AG04450 (cell line): ENCODE measurements at places on chromosomes 2 and 18.
A peak's percentile ranks its signal among the peaks of the same experiment; 100 is the strongest.

GRCh38 chr18:48531082-48531403 lies 7.8 kb upstream of the CTIF start:
- no peak for DNase-seq

GRCh38 chr2:202018950-202019349 lies 14.7 kb upstream of the FZD7 start:
- no peak for DNase-seq

DNA sequence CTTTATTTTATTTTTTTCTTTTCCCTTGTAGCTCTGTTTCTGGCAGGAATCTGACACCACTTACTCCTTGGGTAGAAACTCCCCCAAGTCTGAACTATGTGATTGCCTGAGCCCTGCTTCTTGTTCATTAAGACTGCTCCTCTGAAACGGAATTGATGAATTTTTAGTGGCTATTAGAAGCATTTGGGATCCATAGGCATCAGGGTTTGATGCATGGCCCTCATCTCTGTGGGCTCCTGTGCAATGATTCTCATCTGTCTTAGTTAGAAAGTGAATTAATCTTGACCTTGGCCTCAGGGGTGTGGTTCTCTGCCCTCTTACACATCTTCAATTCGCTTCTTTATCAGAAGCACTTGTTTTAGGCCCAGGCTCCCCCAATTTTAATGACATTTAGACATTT lies 31.0 kb upstream of the DARS1 start:
- no peak for DNase-seq

GRCh38 chr2:128602699-128603101 lies 284.0 kb upstream of the HS6ST1 start:
- DNase-seq: no peak

GRCh38 chr18:44556296-44556695 lies 124.4 kb upstream of the SETBP1 start:
- DNase-seq: no peak

GRCh38 chr2:16870491-16871076 lies 204.9 kb upstream of the CYRIA start:
- DNase-seq: no peak

DNA sequence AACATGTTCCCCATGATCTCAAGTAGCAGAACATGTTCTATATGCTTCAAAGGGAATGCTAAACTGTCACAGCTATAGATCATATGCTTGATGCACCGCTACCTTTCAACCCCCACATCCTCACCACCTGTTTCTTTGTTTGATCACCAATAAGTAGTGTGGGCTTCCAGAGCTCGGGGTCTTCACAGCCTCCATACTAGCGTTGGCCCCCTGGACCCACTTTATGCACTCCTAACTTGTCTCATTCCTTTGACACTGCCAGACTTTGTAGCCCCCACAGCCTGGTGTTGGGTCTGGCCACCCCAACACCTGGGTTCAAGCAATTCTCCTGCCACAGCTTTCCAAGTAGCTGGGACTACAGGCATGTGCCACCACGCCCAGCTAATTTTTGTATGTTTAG lies 11.6 kb upstream of the RBM44 start:
- no peak for DNase-seq

DNA sequence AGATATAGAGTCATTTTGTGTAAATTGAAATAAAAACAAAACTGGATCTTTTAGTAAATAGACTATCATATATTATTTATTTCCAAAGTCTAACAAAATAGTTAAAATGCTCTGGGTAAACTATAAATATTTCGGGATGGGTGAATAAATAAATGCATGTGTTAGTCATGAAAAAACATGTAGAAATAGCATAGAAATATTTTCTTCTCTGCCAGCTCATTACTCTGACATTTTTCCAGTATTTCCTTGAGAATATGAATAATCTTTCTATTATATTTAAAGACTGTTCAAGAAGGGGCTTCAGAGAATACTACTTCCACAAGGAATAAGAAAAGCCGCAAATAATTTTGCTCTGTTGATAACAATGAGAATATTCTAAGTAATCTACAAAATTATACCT lies 880.4 kb downstream of the TRIB2 start:
- DNase-seq: no peak

DNA sequence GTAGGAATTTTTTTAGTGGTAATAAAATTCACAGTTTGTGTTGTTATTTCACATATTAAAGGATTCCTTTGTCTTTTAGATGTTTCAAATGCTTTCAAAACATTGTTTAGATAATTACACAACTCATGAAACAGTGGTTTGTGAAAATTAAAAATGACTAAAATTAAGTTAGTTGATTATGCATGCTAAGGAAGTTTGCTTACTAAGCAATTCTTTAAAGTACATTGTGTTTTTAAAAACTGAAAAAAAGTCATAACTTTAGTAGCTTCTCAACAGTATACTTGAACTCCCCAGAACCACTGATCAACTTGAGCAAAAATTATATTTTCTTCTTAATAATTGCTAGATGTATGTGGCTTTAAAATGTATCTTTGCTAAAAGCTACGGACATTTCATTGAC lies 298.4 kb upstream of the MC4R start:
- DNase-seq: no peak

DNA sequence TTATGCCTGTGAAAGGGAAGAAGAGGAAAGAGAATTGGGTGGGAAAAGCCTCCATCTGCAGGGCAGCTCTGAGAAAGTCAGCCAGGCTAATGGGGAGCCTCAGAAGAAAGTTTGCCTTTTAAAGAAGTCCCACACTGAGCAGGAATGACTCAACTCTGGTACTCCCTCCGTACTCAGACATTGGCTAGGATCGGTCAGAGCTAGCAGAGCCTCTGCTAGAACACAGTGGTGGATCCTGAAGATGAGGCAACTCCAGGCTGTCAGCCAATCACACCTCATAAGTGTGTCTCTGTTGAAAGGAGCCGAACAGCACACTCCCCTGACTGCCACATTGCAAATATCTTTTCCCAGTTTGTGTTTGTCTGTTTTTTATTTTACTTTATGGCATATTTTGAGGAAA lies 96.9 kb downstream of the HNRNPLL start:
- peak; percentile 52 for DNase-seq

DNA sequence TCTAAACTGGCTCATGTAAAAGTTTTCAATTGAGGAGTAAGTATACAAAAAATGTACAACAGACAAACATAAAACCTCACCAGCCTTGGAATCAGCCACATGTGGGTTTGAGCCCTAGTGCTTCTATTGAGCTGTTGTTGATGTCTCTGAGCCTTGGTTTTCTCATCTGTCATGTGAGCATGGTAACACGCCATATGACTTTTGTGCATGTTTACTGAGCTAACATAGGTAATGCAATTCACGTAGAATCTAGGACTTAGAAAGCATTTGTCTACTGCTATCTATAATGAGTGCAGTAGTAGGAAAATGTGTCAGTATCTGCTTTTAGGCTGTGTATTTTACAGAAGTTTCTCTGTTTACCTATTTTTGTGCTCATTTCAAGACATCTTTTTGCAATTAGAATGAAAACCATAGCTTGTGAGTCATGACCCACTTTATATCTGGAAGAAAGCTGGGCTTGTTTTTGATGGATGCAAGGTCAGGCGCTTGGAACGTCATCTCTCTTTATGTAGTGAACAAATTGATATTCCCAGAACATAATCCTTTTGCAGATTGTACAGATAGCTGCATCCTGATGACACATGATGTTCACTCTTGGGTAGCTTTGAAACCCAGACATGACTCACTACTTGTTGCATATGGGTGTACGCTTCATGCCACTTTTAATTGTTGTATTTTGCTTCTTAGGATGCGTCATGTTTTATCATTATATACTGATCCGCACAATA lies 94.3 kb downstream of the RNF144A start:
- no peak for DNase-seq

DNA sequence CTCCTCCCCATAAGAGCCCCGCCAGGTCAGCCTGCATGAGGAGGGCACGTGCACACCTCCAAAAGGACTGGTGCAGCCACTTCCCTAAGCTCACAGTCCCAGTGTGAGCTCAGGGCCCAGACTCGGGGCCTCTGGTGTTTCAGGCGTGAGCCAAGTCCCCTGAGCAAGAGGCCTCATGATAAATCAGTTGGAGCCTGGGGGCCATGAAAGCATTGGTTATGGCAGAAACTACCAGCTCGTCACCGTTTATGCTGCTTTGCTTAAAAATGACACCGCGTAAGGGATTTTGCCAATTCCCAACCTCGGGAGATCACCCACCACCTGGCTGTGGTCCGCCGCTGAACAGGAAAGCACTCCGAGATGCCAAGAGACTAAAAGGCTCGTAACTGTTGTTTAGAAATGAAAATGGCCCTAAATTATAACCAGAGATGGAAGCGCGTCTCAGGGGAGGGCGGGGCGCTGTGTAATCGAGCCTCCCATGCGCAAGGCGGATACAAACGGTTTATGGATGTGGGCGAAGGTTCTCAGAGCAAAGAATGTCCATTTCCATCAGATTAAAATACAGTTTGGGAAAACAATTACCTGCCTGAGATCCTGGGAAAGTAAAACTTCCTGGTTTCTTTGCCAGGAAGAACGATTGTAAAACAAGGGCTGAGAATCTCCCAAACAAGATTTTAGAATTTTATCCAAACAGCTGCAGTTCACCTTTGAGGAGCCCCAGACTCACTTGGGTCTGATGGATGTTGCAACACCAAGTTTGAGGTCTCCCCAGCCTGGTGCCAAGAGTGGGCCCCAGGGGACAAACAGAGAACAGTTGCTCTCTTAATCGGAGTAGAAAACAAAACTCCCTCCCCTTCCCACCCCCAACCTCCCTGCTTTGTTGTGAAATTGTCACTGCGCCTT lies 141.4 kb downstream of the BCL2 start:
- no peak for DNase-seq

GRCh38 chr18:36829362-36830157 lies 633 bp downstream of the KIAA1328 start:
- DNase-seq: no peak

DNA sequence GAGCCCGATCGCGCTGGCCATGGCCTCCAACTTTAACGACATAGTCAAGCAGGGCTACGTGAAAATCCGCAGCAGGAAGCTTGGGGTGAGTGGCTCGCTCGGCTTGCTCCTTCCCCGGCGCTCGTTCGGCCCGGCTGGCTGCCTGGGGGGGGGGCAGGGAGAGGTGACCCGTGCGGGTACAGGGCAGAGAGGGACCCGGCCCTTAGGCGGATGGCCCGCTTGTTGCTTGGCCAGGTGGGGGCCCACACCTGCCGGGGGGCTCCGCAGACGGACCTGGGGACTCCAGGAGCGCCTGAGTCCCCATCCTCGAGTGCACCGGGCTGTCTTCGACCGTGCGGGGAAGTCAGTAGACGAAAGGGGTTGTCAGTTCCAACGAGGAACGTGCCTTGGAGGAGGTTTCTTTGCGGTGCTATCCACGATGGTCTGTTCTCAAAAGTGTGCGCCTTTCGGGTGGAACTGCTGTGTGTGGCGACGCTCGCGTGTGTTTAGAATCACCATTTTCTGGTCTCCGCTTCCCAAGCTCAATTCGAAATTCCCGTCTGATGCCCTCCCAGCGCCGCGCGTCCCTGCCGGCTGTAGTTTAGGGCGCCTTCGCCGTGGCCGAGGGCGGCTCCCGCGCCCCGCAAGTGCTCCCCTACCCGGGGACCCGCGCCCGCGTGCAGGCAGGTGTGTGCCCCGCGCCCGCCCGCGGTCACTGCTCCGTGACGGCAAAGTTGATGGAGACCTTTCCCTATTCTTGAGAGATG lies 711 bp downstream of the DOK6 start:
- DNase-seq: no peak

DNA sequence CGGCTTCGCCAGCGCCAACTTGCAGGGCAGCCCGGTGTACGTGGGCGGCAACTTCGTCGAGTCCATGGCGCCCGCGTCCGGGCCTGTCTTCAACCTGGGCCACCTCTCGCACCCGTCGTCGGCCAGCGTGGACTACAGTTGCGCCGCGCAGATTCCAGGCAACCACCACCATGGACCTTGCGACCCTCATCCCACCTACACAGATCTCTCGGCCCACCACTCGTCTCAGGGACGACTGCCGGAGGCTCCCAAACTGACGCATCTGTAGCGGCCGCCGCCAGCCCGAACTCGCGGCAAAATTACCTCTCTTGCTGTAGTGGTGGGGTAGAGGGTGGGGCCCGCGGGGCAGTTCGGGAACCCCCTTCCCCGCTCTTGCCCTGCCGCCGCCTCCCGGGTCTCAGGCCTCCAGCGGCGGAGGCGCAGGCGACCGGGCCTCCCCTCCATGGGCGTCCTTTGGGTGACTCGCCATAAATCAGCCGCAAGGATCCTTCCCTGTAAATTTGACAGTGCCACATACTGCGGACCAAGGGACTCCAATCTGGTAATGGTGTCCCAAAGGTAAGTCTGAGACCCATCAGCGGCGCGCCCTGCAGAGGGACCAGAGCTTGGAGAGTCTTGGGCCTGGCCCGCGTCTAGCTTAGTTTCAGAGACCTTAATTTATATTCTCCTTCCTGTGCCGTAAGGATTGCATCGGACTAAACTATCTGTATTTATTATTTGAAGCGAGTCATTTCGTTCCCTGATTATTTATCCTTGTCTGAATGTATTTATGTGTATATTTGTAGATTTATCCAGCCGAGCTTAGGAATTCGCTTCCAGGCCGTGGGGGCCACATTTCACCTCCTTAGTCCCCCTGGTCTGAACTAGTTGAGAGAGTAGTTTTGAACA lies 15.1 kb downstream of the HOXD3 start:
- no peak for DNase-seq

DNA sequence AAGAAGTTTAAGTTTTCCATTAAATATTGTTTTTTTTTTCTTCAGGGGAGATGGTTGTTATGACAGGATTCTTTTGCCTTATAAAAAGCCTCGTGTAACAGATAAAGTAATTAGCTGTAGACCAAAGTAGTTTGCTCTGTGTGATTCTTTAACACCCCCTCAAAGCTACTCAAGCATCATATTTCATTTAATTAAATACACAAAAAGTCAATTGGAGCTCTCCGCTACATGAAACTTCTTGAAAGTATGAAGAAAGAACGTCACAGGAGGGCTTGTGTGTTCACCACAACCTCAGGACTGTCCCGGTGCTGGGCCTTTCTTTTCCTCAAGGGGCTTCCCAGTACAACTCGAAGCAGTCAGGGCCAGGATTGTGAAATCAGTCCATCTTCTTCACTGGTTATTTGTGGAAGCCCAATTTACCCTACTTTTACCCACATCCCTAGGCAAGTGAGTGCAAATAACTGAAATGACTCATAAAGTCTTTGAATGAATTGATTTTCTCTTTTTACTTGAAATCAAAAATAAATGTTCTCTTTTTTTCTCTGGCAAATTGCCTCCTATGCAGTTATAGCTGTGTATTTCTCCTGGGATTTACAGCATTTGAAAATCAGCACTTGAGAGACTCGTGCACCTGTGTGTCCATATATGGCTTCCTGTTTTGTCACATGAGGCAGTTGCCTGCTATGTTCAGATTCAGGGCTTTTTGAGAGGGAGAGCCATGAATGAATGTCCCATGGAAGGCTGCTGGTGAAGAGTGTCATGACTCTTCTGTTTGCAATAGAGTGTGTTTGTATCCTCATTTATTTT lies 48.6 kb downstream of the LINC00305 start:
- DNase-seq: no peak

DNA sequence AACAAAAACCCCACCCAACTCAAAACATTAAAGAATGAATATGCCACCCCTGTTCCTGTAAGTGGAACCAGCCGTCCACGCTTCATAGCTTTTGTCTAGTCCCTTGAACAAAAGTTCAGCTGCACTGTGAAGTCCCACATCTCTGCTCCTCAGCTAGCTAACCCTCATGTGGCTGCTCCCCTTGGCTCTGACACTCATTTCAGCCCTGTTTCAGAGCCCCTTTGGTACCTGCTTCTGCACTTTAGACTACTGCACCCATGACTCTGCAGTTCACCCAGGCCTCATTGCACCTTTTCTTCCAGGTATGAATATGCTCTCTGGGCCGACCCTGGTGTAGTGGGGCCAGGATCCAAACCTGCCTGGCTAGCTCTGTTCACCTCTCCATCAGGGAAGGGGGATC lies 155.3 kb downstream of the DIS3L2 start:
- DNase-seq: no peak

GRCh38 chr2:170362871-170363631 lies 185.1 kb downstream of the MYO3B start:
- DNase-seq: no peak
